ENCODE measurements at places on chromosomes 3 and 15.
A peak's percentile ranks its signal among the peaks of the same experiment; 100 is the strongest.

DNA sequence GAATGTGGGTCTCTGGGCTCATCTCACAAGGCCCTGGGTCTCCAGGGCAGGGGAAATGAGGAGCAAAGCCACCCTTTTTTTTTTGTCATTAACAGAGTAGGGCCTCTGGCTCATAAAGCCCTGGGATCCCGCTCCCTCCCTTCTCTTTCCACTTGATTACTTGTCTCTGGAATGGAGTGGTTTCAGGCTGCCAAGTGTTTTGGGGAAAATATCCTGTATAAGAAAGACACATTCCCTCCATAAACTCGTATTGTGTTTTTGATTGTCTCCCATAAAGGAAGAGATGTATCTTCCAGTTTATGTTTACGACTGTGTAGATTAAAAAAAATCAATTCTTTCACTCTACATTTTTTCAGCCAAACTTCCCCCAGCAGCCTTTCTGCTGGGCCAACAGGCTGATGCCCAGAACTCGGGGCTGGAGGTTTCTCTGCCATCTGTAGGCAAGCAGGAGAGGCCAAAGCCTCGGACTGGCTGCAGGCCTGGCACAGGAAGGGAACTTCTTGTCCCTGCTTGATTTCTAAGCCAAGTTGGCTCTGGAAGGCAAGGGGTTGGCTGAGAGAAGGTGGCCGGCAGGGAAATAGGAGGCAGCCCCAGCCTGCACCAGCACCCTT, 49.4 kb upstream of the INSYN1 start:
- no peak for DNase-seq

DNA sequence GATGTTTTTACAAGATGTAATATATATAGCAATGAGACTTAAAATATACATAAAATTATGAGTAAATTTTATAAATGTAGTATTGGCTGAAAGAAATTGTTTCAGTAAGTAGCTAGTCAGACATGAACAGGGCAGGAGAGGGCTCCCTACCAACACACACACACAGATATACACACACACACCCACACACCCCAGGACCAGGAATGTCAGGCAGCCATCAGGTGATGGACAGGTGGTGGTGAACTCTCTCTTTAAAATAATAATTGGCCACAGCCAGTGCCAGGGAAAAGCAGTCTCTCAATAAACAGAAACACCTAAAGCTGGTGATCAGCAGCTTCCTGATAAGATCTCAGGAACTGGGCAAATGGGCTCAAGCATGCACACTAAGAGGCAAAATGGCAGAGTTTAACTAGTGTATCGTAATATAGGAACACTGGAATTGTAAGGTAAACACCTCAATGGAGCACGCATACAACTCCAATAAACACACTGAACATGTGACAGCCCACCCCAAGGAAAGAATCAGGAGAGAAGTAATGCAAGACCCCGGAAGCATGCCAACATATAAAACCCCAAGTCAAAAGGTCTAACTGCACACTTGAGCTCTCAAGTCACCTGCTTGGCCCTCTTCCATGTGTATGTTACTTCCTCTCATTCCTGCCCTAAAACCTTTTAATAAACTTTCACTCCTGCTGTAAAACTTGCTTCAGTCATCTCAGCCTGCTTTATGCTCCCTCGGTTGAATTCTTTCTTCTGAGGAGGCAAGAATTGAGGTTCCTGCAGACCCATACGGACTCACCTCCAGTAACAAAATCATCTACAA, 1034.1 kb upstream of the SEMA6D start:
- no peak for DNase-seq

DNA sequence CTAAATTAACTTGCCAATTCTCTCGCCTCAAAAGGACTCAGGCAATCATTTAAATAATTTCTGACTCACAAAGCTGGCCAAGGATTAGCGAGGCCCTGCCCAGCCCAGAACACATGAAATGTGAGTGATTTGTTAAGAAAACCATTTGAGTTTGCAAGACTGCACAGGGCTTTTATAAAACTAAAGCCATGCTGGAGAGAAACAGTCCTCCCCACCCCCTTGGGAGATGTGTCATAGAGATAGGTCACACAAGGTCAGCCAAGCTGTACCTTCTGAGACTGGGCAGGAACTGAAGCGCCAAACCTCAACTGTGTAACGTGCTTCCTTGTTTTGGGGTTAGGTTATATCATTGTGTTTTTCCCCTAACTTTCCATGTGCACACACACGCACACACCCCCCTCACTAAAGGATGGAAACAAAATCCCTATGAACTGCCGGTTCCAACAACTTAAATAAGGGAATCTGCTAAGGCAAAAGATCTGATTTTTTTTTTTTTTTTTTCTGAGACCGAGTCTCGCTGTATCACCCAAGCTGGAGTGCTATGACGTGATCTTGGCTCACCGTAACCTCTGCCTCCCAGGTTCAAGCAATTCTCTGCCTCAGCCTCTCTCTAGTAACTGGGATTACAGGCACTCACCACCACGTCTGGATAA, 8.1 kb downstream of the SPATA12 start:
- no peak for DNase-seq

DNA sequence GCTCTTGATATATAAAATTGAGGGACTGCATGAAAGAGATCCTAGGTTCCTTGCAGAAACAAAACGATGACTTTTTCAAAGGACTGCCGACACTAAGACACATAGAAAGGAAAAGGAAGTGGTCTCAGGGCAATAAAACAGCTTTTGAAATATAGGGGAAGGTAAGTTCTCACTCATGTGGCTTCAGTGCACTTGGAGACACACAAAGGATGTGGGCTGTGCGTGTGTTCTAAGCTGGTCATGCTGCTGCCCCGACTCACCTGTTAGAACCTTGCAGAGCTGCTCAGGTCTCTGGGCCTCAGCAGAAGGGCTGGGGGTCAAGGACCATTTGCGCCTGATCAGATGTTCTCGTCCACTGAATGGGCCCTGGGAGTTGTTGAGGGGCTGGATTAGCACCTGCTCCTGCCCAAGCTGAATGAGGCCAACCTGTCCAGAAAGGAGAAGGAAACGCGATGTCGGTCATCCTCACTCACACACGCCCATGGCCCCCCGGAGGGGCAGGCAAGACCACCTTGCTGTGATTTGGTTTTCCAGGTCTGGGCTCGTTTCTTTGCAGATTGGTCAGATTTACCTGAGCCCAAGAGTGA, 11.1 kb downstream of the ADAMTS17 start:
- DNase-seq, result no peak

- no peak for DNase-seq
These were observed 22.9 kb downstream of the COLQ start for GRCh38 chr3:15498431-15499214.

DNA sequence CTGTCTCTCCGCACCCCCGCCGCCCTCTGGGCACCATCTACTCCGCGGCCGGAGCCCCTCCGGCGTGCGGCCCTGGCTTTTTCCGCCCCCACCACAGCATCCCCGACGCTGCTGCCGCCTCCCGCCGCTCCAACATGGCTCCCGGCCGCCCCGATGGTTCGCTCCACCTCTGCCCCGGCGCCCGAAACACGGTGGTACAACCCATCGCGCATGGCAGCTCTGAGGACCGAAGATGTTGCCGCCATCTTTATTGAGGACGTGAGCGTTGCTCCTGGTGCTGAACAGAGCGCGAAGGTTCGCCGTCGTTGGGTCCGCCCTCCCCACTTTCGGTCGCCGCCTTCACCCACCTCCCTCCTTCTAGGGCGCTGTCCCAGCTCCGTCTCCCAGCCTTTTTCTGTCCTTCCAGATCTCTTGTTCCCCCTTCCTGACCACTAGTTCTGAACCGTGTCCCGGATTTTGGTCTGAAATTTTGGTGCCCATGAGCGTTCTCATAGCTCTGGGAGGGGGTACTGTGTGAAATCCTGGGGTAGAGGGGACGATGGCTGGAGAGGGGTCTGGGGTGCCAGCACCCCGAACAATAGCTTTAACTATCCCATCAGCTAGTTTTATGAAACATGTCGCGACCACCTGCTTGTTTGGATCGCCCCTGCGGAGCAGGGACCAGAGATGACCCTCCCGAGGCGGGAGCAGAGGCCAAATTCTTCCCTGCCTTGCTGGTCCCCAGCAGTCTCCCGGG, at the start of gene CELSR3:
Gene CELSR3 (minus strand): TSS at position 134 of the 736 bp plus-strand sequence. CDS start 252 bp downstream, outside the sequence.
- DNase-seq, result peak; percentile 69

DNA sequence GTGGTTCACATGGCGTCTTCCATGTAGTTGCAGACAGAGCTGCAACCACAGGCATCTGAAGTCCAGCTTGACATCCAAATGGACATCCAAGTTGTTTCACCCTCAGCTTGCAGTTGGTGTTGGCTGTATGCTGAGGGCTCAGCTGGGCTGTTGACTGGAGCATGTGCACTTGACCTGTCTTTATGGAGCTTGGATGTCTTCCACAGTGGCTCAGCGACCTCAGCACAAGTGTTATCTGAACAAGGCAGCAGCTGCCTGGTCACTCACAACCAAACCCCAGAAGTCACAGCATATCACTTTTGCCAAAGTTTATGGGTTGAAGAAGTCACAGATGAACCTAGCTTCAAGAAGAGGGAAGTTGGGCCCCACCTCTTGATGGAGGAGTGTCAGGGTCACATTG, 92.9 kb downstream of the TPRA1 start:
- DNase-seq, result no peak

GRCh38 chr15:60464836-60465630, 13.9 kb downstream of the ICE2 start:
- DNase-seq, result no peak

DNA sequence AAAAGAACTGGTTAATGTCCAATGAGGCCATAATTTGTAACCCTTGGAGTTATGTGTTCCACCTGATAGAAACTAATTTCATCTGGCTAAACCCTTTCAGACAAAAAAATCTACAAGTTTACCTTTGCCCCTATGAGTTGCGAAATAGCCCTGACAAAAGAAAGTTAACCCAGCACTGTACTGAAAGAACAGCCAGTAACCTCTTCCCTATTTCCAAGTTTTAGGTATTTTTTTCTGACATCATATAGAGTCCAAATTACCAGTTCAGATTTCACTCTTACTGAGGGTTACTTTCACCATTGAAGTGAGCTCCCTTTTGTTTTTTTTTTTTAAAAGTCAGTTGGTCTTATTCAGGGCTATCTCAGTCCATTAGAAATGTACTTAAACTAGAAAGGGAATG, 42.8 kb upstream of the PTPRG start:
- peak; percentile 19 for DNase-seq

DNA sequence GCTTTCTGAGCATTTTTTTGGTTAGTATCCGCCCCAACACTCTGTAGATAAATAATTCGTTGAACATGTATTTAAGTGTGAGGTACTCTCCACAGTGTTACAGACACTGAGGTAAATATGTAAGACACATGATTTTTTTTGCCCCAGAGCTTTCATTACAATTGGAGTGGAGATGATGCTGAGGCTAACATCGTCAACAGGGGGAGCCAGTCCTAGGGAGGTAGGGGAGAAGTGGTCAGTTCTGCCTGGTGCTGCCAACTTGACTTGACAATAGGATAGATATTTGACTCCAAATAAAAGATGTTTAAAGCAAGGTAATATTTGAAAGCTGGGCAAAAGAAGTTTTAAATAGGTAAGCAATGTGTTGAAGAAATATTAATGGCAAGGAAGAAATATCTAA, 295.7 kb downstream of the UNC13C start:
- no peak for DNase-seq

GRCh38 chr15:59232476-59232875, 25.8 kb downstream of the LDHAL6B start:
- DNase-seq, result no peak

GRCh38 chr15:55588815-55589115, 620 bp upstream of the PYGO1 start:
- DNase-seq, result no peak

DNA sequence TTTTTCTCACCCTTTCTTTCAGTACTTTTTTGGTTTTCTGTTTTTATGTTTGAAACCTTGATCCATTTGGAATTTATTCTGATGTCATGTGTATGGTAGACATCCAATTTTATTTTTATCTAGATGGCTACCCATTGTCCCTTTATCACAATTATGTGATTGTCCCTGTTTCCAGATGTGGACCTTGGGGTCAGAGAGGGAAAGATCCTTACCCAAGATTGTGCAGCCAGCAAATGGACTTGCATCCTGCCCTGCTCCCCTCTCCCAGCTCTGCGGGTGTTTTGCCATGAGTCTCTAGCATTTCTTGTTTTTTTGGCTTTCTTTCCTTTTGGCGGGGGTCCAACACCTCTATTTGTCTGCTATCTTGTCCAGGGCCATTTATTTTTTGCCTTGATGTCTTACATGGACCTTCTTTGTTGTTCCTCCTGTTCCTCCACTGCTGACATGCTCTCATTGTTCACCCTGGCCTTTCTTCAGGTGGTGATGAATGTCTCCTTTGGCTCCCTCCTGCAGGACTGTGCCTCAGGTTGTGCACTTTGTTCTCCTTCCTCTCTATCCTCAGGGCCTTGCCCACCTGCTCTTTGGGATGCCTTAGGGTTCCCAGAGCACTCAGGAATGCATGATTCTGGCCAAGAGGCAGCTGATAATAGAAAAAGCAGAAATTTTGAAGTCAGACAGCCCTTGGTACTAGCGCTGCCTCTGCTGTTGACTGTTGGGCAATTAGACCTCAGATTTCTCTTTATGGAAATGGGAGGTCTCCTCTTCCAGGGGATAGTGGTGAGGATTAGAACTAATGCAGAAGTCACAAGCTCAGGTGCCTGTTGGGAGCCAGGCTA, 84.3 kb downstream of the EEFSEC start:
- no peak for DNase-seq

DNA sequence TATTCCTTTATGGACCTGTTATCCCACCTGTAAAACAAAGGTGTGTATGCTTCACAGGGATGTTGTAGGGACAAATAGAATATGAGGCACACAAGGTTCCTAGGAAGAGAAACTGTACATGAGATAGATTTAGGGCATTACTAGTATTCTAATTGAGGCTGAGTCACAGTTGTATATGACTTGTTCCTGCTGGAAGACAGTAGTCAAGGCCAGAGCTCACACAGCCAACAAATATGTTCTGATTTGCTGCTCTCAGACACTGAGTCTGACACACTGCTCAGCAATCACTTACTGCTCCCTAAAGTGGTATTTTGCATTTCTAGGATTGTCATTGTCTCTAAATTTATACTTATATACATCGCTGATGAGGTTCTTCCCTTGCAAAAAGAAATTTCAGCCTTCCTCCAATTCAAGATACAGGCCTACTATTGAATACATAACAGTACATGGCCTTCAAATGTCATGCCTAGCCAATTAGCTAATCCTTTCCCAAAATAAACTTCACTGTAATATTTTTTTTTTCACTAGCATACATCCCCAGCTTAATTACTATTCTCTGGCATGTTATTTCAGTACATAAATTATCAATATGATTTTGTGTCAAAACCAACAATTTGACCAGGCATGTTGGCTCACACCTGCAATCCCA, 69.8 kb downstream of the TIGIT start:
- DNase-seq, result no peak

DNA sequence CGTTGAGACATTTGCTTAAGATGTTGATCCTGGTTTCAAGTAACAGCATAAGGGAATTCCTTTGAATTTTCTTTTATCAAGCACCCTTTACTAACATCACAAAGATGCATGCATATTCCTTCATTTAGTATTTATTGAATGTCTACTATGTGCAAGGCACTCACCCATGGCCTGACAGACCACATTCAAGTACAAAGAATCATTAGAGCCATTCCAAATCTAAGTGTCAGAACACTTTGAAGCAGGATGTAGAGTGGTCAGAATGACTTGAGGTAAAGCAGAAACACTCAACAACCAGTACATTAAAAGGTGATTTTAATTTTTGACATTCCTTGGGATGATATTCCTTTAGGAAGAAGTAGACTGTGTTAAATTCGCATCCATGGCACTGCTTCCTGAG, 6.0 kb upstream of the WDR5B start:
- no peak for DNase-seq

Measured in HepG2 (cell line).